NAMALWA (cell line): ENCODE measurements at places on chromosomes 6 and 20.

GRCh38 chr6:11845664-11846577 is 67.3 kb upstream of the ADTRP start:
- DNase-seq = no peak

DNA sequence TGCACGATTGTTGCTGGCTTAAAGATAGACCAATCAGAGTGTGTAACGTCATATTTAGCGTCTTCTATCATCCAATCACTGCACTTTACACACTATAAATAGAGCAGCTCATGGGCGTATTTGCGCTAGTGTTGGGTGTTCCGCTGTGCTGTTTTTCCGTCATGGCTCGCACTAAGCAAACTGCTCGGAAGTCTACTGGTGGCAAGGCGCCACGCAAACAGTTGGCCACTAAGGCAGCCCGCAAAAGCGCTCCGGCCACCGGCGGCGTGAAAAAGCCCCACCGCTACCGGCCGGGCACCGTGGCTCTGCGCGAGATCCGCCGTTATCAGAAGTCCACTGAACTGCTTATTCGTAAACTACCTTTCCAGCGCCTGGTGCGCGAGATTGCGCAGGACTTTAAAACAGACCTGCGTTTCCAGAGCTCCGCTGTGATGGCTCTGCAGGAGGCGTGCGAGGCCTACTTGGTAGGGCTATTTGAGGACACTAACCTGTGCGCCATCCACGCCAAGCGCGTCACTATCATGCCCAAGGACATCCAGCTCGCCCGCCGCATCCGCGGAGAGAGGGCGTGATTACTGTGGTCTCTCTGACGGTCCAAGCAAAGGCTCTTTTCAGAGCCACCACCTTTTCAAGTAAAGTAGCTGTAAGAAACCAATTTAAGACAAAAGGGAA is 57.9 kb downstream of the TRIM38 start:
- DNase-seq = peak; percentile 89

DNA sequence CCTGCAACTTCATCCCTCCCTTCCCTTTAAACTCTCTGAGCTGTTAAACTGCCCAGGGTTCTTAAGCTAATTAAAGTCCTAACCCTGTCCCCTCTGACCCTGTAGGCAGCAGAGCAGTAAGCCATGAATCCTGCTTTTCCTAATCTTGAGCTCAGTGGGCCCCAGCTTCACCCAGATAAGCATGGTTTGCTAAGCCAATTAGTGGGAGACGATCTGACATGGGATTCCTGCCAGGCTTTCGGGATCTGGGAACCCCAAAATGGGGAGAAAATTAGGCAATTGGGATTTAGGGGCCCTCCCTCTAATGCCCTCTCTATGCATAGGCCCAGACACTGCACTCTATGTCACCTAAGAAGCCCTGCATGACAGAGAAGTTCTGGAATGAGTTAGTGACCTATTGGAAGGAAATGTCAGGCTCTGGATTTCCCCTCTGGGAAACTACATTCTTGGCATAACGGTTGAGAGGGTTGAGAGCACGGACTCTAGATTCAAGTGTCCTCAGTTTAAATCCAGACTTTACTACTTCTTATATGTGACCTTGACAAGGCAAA is 4.6 kb downstream of the XKR7 start:
- no peak for DNase-seq

DNA sequence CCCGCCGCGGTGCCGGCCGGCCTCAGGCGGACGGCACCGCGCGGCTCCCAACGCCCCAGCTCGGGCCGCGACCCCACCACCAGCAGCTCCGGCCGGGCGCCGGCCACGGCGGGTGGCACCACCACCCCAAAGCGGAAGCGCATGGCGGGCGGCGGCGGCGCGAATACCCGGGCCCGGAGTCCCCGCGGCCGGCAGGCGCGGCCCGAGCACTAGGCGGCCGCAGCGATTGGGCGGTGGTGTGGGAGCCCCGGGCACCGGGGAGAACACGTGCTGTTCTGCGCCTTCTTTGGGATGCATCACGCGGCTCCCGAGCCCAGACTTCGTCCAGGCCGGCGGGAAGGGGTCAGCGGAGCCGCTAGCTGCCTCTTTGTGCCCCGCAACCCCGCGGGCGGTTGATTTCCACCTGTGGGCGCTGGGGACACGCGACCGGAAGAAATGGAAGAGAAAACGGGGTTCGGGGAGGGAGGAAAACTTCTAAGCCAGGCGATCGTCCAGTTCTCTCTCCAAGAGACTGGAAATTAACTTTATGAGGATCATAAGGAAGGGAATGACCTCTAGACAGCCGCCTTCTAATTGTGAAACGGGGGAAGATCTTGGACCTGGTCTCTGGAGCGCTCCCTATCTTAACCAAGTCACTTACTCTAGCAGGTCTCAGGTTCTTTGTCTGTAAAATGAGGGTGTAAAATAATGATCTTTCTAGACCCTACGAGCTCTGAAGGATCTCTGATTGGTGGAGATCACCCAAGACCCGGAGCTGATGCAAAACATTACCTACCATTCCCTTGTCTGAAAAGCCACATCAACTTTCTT is at the start of gene EPM2A:
Gene EPM2A, minus strand, starts transcription at position 165 of the 810 bp plus-strand sequence. Its CDS starts 22 bp downstream, at position 143.
- peak; percentile 89 for DNase-seq

DNA sequence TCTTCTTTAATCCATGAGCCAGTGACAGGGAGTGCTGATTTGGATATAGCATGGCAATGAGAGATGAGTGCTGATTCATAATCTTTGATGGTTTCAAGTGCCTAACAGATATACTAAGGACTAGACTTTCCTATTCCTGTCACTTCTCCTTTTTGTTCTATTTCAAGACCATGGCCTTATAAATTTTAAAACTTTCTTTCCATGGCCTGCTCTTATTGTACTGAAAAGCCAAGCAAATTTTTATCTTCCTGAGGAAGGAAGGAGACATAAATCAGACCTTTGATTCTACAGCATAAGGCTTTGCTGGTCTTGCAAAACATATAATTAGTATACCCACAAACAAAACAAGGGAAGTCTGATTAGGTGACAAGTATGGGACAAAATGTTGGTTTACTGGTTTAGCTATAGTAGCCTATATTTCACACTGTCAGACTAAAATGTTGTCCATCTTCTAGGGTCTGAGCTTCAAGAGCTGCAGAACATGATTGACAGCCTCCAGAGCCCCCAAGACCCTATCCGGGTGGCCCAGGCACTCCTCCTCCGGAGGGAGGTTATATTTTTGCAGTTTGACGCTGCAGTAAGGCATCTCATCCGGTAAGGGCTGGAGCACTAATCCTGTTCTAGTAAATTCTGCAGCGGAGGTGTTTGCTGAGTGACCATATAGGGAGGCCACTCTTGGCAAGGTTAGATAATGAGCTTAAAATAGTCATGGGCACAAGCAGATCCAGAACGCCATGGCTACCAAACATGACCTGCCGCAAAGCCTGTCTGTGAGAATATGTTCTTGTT is 82.3 kb downstream of the CD164 start:
- no peak for DNase-seq

DNA sequence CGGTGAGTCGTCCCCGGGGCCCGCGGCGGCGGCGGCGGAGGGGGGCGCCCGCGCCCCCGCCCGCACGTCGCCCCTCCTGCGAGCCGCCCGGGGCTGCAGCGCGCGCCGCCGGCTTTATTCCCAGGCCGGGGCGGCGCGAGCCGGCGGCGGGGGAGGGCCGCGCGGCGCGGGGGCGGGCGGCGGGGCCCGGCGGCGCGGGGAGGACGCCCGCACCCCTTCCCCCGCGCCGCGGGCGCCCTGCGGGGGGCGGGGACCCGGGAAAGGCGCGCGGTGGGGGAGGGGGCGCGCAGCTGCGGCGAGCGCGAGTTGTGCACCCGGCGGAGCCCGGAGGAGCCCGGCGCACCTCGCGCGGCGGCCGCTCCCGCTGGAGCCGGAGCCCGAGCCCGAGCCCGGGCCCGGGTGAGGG is 646 bp downstream of the HMGA1 start:
- DNase-seq = peak; percentile 49

GRCh38 chr20:33650111-33650752 is 11.9 kb upstream of the C20orf144 start:
- DNase-seq = no peak

DNA sequence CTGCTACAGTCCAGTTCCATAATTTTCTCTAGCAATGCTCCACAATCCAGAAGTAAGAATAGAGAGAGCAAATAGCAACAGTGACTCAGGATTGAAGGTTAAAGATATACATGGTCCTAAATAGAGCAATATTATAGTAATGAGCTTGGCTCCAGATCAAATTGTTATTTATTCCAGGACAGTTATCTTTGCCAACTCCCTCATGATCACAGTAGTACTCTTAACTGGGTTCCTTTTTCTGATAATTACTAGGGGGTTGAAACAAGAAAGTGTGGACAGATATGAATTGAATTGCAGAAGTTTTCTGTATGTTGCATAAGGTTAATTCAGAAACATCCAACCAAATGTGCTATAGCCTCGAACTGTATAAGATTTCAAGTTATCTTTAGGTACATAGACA is 11.9 kb downstream of the FAM184A start:
- DNase-seq = no peak

DNA sequence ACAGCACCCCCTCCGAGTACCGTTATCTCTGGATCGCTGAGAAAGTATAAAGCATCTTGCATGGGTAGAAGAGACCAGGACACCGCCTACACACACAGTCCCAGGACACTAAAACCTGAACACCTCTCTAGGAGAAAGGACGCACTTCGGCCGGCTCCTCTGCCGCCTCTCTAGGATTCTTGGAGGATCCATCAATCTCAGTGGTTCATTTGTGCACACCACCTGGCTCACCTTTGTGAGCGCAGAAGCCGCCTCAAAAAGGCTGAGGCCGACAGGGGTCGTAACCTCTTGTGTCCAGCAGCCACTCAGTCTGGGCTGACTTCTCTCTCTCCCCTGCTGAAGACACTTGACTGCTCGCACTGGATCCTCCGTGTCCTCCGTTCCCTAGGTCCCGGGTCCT is 13.5 kb downstream of the ZSCAN23 start:
- DNase-seq = no peak

- peak; percentile 43 for DNase-seq
Observed at GRCh38 chr20:59765599-59766177, 161.3 kb downstream of the PHACTR3 start.

GRCh38 chr6:137724495-137725211 is 142.4 kb upstream of the TNFAIP3 start:
- no peak for DNase-seq

DNA sequence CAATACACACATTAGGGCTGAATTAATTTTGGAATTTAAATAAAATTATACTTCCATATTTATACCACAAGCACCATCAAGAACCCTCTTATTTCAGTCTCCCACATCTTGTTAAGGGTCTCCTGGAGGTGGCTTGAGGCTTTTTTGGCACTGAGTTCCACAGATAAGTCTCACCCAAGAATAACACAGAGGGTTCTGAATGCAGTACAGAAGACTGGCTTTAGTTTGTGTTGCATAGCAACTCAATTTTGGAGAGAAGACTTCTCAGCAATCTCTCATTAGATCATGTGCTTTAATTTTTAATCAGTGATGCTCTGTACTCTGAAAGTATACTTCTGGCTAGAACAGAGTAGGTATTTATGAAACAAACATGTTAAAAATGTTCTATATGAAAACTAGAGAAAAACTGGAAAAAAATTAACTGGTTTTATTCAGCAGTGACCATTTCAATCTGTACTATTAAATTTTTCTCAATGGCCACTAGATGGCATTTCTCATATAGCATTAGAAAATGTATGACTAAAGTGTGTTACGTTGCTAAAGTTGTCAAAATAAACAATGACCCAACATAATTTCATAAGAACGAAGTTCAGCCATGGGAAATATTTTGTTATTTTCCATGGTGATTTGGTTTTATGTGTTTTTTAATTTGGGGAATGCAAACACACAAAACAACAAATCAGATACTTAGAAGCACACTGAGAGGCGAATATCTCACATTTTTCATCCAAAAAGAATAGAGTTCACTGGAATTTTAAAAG is 32.7 kb upstream of the MAP7 start:
- peak; percentile 59 for DNase-seq

GRCh38 chr20:22106308-22106938 is 401.0 kb downstream of the PAX1 start:
- peak; percentile 29 for DNase-seq

DNA sequence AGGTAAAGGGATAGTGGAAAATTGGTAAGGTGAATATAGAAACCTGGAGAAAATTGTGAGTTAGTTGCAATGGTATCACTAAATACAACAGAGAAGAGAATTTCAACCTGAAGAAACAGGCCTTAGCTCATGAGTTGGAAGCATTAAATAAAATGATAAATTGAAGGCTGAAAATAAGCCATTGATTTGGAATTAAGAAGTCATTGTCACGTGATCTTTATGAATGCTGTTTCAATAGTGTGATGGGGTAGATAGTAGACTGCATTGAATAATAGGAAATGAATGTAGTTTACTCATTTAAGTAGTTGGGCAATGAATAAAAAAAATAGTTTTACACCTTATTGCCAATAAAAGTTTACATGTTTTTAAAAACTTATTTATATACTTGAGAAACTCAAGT is 88.5 kb upstream of the ADGRB3 start:
- DNase-seq = no peak

DNA sequence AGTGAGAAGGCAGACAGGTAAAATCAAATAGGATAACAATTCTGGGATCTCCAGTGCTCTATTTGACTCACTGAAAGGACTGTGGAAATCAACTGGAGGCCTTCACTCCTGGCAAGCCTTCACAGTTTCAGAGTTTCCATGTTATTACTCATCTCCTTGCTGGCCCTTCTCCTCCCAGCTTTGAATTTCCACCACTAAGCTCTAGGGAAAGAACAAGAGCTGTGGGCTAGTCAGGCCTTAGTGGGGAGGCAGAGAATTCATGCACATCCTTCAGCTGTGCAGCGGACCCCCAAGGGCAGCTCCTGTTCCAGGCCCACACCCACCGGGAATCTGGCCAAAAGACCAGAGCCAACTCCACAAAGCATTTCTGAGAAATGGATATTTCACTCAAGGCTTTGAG is 26.0 kb downstream of the MYLIP start:
- DNase-seq = no peak

DNA sequence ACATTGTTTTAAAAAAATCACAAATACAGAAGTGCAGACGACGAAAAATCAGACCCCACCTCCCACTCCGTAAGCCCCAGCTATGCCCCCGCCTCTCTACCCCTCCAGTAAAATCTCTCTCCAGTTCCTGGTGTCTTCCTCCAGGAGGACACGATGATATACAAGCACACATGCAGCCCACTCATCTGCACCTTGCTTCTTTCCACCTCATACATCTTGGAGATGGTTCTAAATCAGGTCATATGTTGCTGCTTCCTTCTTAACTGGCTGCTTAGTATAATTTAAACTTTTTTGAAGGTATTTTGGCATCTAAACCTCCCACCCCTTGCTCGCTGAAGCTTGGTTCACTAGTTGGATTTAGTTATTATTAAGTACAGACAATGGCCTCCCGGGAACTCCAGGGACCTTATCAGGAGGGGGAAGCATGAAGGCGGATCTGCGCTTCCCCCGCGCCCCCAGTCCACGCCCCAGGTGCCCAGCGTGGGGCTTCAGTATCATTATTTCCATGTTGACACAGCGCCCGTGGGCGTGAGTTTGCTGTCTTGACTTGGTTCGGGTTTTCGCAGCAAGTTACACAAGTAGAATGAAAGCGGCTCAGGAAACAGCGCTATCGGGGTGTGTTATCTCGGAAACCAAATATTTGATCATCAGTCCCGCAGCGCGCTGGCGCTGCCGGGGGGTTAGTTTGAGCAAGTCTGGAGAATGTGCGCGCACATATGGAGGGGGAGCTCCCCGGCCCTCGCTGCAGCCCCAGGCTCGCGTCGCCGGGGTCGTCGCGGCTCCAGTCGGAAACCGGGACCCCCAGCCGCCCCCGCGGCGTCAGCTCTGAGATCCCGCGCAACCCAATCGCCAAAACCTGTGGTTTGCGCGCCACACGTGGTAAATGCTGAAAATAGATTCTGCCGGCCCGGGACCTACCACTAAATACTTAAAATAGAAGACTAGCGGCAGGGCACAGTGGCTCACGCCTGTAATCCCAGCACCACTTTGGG is 2.3 kb downstream of the BMP7 start:
- peak; percentile 58 for DNase-seq
